Activated naive CD8-positive, alpha-beta T cell treated with anti-CD3 and anti-CD28 coated beads for 36 hours (primary cell): ENCODE measurements at places on chromosomes 1 and 21. TPM values are rescaled to one million over a fixed set of nuclear protein-coding genes. Genes with fewer than 3 reads are reported as not detected.

The MORN1 gene
- total RNA-seq = 6.8 TPM

The SPOCD1 gene
- total RNA-seq = not detected

The HSF2BP gene
- 0.68 TPM for total RNA-seq

The AQP10 gene
- not detected for total RNA-seq

The FAM72B gene
- 26.9 TPM for total RNA-seq

The SLC26A9 gene
- not detected for total RNA-seq

The DRAXIN gene
- total RNA-seq = 0.16 TPM

The TSPAN1 gene
- total RNA-seq = 0.28 TPM

The HSPB7 gene
- total RNA-seq = not detected

The SPATA21 gene
- total RNA-seq = not detected

GRCh38 chr1:167532964-167533824, 14.9 kb upstream of the CD247 start:
- no peak for DNase-seq

GRCh38 chr1:239897458-239897857, 194.2 kb upstream of the FMN2 start:
- DNase-seq = no peak

GRCh38 chr1:192951691-192952460, 107.3 kb downstream of the UCHL5 start:
- DNase-seq = no peak

- DNase-seq = no peak
Observed at GRCh38 chr1:204327359-204327758, 32.4 kb downstream of the PLEKHA6 start.

GRCh38 chr1:84164567-84165021, 20.5 kb downstream of the PRKACB start:
- no peak for DNase-seq

- DNase-seq = no peak
Observed at GRCh38 chr1:8408151-8408839, 90.4 kb downstream of the SLC45A1 start.

DNA sequence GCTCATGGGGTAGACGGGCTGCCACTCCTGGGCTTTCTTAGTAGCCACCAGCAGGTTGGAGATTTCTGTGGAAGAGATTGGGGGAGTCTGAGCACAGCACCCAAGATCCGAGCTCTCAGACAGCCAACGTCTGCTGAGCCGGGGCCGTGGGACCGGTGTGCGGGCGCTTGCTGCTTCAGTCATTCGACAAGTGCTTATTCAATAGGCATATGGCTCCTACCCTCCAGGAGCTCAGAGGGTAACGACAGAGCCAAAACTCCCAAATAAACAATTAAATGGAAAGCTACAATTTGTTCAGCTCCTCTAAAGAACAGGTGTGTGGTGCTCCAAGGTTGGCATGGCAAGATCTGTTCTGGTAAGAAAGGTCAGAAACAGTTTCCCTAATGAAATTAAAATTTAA, 106.0 kb downstream of the RAVER2 start:
- DNase-seq = no peak

DNA sequence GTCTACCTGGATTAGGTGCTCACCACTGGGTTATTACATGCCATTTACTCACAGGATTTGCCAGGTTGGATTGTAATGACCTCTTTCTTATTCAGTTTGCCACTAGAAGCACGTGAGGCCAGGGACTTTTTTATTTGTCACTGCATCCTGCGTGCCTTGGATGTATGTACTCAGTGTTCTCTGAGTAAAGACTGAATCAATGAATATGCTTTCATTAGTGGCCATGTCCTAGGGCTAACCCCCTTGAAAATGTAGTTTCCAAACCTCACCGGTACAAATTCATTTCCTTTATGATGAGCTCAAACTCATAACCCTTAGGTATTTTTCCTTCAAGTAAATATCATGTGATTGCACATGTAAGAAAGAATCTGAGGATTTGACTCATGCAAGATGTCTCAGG, 1.3 kb upstream of the ZP4 start:
- DNase-seq = no peak

- DNase-seq = no peak
Observed at GRCh38 chr1:47228644-47229030, 3.4 kb downstream of the TAL1 start.

GRCh38 chr1:208172423-208173145, 71.6 kb downstream of the PLXNA2 start:
- DNase-seq = no peak

DNA sequence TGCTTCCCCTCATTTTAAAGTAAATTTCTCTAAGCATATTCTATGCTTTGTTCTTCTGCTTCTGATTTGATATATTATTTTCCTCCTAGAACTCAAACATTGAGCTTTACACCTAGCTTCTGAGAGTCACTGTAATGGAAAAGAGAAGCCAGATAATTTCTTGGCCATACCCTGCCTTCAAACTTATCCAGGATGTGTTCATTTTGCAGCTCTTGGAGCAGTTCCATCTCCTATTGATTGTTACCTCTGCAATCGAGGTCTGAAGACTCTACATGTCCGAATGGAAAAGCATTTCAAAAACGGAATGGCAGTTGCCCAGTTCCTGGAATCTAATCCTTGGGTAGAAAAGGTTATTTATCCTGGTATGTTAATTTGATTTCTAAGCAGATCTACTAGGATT, 20.8 kb downstream of the CTH start:
- DNase-seq = no peak

GRCh38 chr21:44379991-44380865, 26.8 kb downstream of the TRPM2 start:
- DNase-seq = no peak

DNA sequence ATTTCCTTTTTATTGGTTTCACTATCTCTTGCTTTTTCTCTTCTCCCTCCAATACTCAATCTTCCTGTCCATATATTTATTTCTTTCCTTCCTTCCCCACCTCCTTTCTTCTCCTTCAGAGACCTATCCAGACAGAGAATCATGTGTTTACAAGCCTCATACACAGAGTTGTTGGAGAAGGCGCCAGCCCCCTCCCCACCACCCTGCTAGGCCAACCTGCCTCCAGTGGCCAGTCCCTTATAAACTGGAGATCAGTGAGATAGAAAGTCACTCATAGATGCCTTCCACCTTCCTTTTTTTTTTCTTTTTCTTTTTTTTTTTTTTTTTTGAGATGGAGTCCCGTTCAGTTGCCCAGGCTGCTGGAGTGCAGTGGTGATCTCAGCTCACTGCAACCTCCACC, 53.3 kb downstream of the CD247 start:
- no peak for DNase-seq
